Fibroblast of skin of left quadriceps (primary cell): ENCODE measurements at places on chromosomes 4 and X.

DNA sequence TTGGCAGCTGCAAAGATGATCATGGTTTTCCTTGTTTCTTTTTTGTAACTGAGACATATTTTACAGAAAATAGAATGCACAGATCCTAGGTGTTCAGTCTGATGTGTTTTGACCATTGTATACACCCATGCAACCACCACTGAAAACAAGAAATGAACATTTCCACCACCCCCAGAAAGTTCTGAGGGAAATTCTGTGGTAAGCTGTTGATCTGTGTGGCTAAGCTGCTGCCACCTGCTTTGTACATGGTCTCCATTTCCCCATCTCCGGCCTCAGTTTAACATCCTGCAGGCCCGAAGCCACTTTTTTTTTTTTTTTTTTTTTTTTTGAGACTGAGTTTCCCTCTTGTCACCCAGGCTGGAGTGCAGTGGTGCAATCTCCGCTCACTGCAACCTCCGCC, 65.3 kb downstream of the NYX start:
- no peak for DNase-seq

DNA sequence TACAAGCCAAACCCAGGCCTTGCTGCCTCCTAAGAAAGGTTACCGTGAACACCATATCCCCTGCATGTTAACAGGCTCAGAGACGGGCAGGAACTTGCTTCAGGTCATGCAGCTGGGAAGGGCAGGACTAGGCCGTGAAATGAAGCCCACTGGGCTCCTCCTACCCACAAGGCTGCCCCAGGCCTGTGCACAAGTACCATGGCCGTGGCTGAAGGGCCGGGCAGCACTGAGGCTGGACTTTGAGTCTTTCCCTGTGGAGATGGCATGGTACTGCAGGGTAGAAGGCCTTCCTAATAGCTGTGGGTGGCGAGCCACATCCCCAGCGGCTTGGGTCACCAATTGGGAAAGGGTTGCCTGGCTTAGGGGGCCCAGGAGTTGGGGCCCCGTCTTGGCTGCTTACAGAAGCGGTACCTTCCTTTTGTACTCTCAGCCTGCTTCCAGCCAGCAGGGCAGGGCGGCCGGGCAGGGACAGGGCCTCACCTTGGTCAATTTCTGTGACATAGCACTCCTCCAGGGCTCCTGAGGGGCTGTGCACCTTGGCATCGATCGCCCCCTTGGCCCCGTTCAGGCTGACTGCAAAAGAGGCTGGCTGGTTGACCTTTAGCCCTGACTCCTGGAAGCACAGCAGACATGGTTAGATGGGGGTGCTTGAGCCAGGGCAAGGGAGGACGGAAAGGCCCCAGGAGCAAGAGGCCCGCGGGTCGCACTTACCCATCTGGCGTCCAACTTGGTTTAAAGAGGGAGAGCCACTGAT, 23.8 kb downstream of the FLNA start:
- no peak for DNase-seq

- no peak for DNase-seq
Measured at GRCh38 chrX:147733369-147733768, 178.3 kb upstream of the FMR1 start.

GRCh38 chr4:74692972-74693371, 101.4 kb downstream of the BTC start:
- no peak for DNase-seq

DNA sequence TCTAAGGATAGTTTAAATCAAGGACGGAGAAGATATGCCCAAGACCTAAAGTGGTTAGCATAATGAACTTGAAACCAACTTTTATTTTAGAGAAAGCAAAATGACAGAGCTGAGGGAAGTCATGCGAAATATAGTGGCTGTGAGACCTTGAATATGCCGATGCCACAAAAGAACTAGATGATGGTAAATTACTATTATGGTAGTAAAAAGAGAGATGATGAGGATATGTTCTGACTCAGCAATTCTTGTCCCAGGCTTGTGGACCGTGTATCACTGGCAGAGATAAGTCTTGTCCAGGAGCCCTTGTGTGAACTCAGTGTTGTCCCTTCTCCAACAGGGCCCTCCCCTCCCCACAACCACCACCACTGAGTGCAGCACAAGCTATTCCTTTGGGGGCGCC, 1605.6 kb upstream of the TENM3 start:
- no peak for DNase-seq
